GM20000 (cell line): ENCODE measurements at places on chromosomes 2 and 18.
A peak's percentile ranks its signal among the peaks of the same experiment; 100 is the strongest.

- no peak for DNase-seq
Observed at GRCh38 chr18:14093307-14093915, 38.8 kb downstream of the ZNF519 start.

DNA sequence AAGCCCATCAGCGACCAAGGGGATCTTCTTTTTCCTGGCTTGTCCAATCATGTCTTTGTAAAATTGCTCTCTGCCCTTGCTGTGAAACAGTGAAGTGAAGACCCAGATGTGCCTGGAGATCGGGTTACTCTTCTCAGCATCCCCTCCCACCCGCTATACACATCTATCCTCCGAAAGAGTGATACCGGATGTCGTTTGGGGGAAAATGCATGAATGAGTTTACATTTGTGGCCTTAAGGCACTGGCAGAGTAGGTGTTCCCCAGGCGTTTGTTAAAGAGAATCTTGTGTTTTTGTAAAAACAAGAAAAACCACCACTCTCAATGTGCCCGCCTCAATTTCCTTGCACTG is 528.3 kb downstream of the CMPK2 start:
- no peak for DNase-seq

GRCh38 chr18:25594351-25594750 is 242.4 kb upstream of the ZNF521 start:
- DNase-seq: no peak

GRCh38 chr2:203936535-203936934 is at the start of gene ICOS:
Gene ICOS, plus strand, starts transcription at chr2:203936763. Its CDS starts 52 bp downstream, at chr2:203936815.
- no peak for DNase-seq

- no peak for DNase-seq
Observed at GRCh38 chr18:62018034-62018758, 125.4 kb upstream of the RNF152 start.

GRCh38 chr2:212596688-212597087 is 58.1 kb upstream of the ERBB4 start:
- DNase-seq: no peak

- DNase-seq: no peak
Observed at GRCh38 chr2:149399934-149400615, 69.7 kb downstream of the LYPD6 start.

- no peak for DNase-seq
Observed at GRCh38 chr2:104859291-104859765, 5.4 kb downstream of the POU3F3 start.

DNA sequence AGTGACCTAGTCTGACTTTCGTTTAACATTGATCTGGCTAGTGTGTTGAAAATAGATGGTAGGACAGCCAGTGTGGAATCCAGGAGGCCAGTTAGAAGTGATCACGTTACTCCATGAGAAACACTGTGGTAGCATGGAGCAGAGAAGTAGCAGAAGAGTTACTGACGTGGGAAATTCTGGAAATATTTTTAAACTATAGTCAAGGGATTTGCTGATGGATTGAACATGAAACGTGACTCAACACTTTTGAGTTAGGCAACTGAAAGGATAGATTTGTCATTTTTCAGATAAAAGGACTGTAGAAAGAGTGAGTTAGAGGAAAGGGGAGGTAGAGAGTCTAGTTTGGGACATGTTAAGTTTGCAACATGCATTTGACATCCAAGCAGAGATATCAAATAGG is 130.4 kb downstream of the IRS1 start:
- DNase-seq: no peak

GRCh38 chr2:196902828-196903227 is 23.7 kb downstream of the PGAP1 start:
- DNase-seq: no peak

DNA sequence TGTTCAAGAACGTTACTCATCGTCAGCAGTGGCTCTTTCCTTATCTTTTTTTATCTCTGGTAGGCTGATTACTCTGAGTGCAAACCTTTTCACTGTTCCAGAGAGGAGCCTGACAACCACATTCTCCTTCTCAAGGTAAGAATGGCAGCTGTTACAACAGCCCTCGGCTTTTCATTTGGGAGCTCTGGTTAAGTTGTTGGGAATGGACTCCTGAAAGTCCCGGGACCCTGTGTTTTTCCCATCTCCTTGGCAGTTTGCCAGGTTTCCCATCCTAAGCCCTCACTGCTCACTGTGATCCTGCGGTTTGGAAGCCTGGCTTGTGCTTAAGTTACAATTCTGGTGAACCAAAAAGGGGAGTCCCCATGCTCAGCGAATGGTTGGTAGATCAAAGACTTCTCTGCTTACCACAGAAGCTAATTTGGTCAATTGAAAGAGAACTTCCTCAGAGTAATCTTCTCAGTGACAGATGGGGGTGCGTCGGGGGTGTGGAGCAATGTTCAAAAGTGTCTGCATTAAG is 122.3 kb downstream of the LYPD6B start:
- DNase-seq: peak; percentile 71

GRCh38 chr18:79755496-79756142 is 42.1 kb upstream of the KCNG2 start:
- DNase-seq: no peak

GRCh38 chr2:227394401-227394800 is 6.7 kb upstream of the SCYGR1 start:
- DNase-seq: no peak

DNA sequence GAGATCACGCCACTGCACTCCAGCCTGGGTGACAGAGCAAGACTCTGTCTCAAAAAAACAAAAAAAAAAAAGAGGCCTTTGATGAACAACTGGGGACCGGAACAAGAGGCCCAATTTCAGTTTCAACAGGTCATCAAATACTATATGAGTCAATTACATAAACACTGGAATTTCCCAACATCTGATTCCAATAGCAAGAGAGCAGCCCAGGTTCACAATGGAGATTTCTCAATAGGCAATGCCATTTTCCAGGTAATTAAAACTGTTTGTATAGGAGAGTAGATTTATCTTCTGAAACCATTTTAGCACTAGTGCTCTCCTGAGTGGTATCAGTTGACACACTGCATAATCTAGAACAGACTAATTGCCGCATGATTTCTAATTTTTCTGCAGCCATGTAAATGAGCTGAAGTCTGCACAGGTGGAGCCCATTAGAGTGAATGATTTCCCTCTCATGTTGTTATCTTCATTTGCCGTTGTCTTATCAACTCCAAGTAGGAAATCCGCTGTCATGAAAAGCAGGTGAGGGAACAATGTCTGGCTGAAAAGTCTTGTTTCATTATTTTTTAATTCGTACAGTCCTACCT is 264.1 kb upstream of the MEIS1 start:
- DNase-seq: no peak

- DNase-seq: no peak
Observed at GRCh38 chr2:146527166-146527565, 1317.7 kb upstream of the ACVR2A start.

DNA sequence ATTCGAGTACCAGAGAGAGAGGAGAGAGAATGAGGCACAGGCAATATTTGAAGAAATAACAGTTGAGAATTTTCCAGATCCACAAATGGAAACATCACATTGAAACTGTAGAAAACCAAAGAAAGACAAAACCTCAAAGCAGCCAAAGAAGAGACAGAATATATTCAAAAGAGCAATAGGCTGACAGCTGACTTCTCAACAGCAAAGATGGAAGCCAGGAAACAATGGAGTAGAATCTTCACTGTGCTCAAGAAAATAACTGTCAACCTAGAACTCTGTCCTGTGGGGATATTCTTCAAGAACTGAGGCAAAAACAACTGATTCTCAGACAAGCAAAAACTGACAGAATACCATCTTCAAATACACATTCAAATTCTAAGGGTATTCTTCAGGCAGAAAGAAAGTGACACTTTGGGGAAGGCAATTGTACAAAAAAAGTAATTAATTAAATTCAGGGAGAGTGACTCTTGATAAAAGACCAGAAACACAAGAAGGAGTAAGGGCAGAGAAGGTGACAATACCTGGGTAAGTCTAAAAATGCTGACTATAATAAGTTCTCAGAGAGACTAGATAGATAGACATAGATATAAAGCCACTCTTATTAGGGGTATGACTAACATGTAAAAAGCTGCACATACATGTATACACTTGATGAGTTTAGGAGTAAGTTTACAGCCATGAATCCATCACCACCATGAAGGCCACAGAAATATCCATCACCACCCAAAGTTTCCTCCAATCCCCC is 25.6 kb downstream of the ANKMY1 start:
- no peak for DNase-seq

- DNase-seq: no peak
Observed at GRCh38 chr2:73762571-73762970, 17.3 kb downstream of the DUSP11 start.

DNA sequence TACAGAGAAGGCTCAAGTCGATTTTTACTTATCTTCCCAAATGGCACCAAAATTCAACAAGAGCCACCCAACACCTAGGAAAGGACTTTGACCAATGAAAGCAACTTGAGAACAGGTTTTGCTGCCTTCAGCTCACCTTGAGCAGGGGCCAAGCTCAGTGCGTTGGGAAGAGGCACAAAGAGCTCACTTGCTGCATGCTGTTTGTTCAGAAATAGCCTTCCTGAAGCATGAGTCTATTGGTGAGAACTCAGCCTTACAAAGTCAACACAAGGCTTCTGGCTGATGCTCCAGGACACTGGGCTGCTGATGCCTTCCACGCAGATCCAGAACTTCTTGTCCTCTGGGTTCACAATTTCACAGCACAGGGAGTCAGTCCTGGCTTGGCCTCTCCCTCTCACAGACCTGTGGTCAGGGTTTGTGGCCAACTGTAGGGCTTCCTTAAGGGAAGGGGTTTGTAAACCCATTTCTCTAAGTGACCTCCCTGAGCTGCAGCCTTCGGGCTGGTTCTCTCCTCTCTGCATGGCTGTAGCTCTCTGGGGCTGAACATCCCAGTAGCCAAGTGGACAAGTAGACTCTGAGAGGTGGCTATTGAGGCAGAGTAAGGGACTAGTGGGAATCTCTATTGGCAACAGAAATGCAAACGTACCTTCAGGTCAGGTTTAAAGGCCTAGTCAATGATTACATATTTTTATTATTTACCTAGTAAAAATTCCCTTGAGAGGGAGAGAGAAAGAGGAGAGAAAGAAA is 124.7 kb upstream of the GATA6 start:
- DNase-seq: no peak

GRCh38 chr2:118698564-118698963 is 148.9 kb downstream of the EN1 start:
- no peak for DNase-seq

DNA sequence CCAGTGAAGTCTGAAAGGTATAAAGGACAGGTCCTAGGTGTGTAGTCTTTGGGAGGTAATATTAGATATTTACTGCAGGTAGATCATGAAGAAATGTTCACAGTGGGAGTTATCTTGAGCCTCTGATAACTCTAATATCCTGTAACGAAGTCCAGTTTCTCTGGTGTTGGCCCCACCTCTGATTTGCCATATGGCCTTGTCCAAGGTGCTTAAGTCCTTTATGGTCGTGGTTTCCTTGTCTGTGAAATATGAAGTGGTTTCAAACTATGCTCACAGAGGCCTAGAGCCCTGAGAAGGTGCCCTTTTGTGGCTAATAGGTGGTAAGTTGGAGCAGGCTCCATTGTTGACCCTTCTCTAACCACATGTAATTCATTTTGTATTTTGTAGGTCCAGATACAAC is 190.7 kb downstream of the ICOS start:
- DNase-seq: no peak

- DNase-seq: no peak
Observed at GRCh38 chr18:36364911-36365624, 67.6 kb downstream of the FHOD3 start.

GRCh38 chr2:237648016-237648381 is 20.6 kb downstream of the LRRFIP1 start:
- DNase-seq: no peak

DNA sequence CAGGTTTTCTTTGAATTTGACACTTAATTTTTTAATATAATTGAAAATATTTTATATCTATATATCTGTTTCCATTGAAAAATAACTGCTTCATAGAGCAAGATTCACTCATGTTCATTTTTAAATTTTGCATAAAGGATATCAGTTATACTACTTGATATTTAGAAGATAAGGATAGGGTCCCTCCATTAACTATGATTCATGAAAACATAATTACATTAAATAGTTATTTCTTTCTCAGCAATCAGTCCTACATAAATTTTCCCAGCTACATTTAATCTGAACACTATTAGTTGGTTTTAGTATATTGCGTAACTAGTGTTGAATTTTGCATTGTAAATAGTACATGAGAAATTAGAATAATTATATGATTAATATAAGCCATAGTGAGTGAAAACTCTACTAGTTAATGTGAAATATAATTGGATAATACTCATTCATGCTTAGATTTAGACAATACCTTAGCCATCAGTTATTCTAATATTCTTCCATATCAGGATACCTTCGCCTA is 42.7 kb downstream of the LRP1B start:
- DNase-seq: no peak

- no peak for DNase-seq
Observed at GRCh38 chr2:9982248-9982647, 30.8 kb downstream of the GRHL1 start.
